LHCN-M2 (cell line): ENCODE measurements at places on chromosomes 3 and 15.

- no peak for DNase-seq
Observed at GRCh38 chr3:59234884-59235633, 185.2 kb upstream of the CFAP20DC start.

DNA sequence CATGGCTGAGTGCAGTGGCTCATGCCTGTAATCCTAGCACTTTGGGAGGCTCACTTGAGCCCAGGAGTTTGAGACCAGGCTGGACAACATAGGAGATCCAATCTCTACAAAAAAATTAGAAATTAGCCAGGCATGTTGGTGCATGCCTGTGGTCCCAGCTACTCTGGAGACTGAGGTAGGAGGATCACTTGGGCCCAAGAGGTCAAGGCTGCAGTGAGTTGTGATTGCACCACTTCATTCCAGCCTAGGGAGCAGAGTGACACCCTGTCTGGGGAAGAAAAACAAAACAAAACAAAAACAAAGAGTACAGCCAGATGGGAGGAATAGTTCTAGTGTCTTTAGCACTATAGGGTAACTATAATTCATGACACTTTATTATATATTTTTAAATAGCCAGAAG, 26.2 kb upstream of the COMMD4 start:
- DNase-seq, result peak; percentile 35

GRCh38 chr3:87810452-87811016, 248.3 kb downstream of the CGGBP1 start:
- peak; percentile 73 for DNase-seq

- peak; percentile 86 for DNase-seq
Observed at GRCh38 chr3:125585595-125586223, 9.6 kb downstream of the OSBPL11 start.

- DNase-seq, result no peak
Observed at GRCh38 chr15:36661042-36661441, 81.6 kb downstream of the CDIN1 start.

- DNase-seq, result no peak
Observed at GRCh38 chr3:124628863-124629262, 101.4 kb upstream of the UMPS start.

DNA sequence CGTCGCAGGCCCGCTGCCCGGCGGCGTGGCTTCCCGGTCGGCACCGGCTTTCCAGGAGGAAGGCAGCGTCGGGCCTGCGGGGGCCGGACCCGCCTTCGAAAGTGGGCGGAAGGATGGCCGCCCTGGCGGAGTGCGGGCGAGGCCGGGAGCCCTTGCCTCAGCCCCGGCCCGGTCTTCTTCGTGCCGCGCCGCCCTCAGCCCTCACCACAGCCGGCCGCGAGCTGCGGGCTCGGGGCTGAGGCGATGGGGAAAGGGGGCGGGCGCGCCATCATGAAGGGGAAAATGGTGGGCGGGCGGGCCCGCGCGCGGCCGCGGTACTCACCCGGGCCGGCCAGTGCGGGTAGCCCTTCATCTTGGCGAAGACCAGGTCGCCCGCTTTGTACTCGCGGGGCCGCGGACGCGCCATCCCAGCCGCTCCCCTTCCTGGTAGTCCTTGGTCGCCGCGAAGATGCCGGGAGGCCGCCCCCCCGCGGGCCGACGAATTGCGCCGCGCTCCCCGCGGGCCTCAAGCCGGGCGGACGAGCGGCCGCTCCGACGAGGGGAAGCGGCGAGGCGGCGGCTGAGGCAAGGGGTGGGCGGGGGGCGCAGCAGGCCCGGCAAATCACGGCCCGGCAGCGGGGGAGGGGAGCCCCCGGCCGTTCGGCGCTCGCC, 489 bp downstream of the HDGFL3 start:
- DNase-seq, result peak; percentile 24
